ENCODE measurements at places on chromosomes 3 and 15. TPM values are rescaled to one million over a fixed set of nuclear protein-coding genes. Genes with fewer than 3 reads are reported as not detected.

DNA sequence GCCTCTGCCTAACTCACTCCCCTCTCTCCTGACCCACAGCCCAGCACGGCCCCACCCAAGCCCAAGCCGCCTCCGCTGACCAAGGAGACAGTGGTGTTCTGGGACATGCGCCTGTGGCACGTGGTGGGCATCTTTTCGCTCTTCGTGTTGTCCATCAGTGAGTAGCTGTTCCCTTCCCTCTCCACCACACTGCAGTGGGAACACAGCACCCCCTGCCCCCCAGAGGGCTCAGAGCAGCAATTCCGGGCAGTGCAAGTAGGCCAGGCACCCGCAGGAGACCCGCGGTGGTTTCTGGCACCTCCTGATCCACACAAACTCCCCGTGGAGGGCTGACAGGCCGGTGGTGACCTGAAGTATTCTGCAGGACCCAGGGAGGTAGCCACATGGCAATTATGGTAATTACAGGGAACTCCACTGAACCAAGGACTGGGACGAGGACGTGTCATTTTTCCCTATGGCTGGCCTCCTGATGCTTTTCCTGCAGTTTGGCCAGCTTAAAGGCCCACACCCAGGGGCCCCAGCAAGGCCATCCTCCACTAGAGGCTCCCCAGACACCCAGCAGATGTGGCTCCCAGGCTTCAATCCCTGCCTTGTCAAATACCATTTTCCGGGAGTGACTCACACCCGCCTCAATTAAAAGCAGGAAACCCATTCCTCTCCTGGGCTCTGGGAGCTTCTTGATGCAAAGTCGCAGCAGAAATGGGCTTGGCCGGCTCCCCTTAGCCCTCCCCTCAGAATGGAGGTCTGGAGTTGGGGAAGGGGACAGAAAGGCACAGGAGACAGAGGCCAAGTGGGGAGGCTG, 4.8 kb downstream of the TMIE start:
- H3K36me3 ChIP-seq, result no peaks in the 10 kb centered on the region
- H3K27ac ChIP-seq, result no peak overlapping the region
- no peak for DNase-seq
- no peaks in the 10 kb centered on the region for H3K27me3 ChIP-seq
- no peak overlapping the region for H3K4me3 ChIP-seq
- peaks cover 8% of the 10 kb centered on the region for H3K4me1 ChIP-seq

GRCh38 chr15:25790000-25790660, 73.0 kb downstream of the ATP10A start:
- no peaks in the 10 kb centered on the region for H3K27me3 ChIP-seq
- no peak overlapping the region for H3K27ac ChIP-seq
- peak; percentile 26 for DNase-seq
- H3K36me3 ChIP-seq, result no peaks in the 10 kb centered on the region

- no peak overlapping the region for H3K27ac ChIP-seq
- H3K27me3 ChIP-seq, result no peaks in the 10 kb centered on the region
- no peak overlapping the region for H3K4me3 ChIP-seq
- no peaks in the 10 kb centered on the region for H3K4me1 ChIP-seq
- H3K36me3 ChIP-seq, result no peaks in the 10 kb centered on the region
These were observed 83.2 kb upstream of the ADAMTSL3 start for GRCh38 chr15:83570756-83571155.

- H3K4me1 ChIP-seq, result no peaks in the 10 kb centered on the region
- H3K36me3 ChIP-seq, result no peaks in the 10 kb centered on the region
- DNase-seq, result no peak
- no peak overlapping the region for H3K4me3 ChIP-seq
- H3K27ac ChIP-seq, result no peak overlapping the region
These were observed 97.4 kb downstream of the WNT7A start for GRCh38 chr3:13782501-13782900.

DNA sequence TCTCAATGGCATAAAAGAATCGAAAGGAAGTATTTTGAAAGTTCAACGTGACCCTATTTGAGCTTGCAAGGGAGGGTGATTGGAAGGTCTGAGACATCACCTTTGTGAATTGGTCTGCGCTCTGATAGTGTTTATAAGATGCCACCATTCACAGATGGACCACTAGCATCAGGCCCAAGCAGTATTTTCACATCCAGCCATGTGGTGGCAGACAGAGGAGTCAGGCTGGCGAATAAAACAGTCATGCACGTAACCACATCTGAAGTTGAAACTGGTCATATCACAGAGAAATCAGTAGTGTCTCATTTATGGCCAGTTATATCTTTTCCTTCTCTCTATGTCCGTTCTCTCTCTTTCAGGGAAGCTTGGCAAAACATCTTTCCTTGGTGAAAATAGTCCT, 170.1 kb upstream of the ONECUT1 start:
- H3K27ac ChIP-seq, result no peak overlapping the region
- no peak for DNase-seq
- no peaks in the 10 kb centered on the region for H3K27me3 ChIP-seq
- H3K4me3 ChIP-seq, result no peak overlapping the region
- H3K36me3 ChIP-seq, result no peaks in the 10 kb centered on the region
- no peaks in the 10 kb centered on the region for H3K4me1 ChIP-seq

GRCh38 chr15:63596676-63597037, 530 bp upstream of the FBXL22 start:
- no peak for DNase-seq
- H3K4me3 ChIP-seq, result no peak overlapping the region
- H3K27ac ChIP-seq, result no peak overlapping the region
- H3K36me3 ChIP-seq, result peaks cover 17% of the 10 kb centered on the region
- H3K27me3 ChIP-seq, result no peaks in the 10 kb centered on the region
- peaks cover 23% of the 10 kb centered on the region for H3K4me1 ChIP-seq

GRCh38 chr3:128175768-128176167, 22.5 kb downstream of the EEFSEC start:
- no peak overlapping the region for H3K4me3 ChIP-seq
- H3K36me3 ChIP-seq, result no peaks in the 10 kb centered on the region
- H3K4me1 ChIP-seq, result no peaks in the 10 kb centered on the region

DNA sequence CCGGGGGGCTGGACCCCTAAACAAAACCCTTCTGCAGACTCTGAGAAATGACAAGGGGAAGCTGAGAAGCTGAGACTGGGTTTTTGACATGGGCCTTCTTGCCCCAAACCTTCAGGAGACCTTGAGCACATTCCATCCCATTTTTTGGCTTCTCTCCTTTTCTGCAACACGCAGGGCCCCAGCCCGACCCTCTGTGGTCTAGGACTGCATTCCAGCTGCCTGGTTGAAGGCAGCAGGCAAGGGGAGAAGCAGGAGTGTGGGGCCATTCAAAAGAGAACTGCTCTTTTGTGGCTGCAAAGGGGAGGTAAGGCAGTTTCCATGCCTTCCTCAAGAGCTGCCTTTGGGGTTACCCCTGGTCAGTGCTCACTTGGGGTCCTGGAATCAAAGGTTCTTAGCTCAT, 263.0 kb downstream of the TLE3 start:
- no peaks in the 10 kb centered on the region for H3K36me3 ChIP-seq
- H3K4me3 ChIP-seq, result no peak overlapping the region
- no peaks in the 10 kb centered on the region for H3K27me3 ChIP-seq

GRCh38 chr3:177377166-177377565, 179.9 kb upstream of the TBL1XR1 start:
- no peaks in the 10 kb centered on the region for H3K36me3 ChIP-seq
- no peak overlapping the region for H3K4me3 ChIP-seq
- DNase-seq, result no peak
- H3K27ac ChIP-seq, result no peak overlapping the region
- no peaks in the 10 kb centered on the region for H3K4me1 ChIP-seq
- H3K27me3 ChIP-seq, result no peaks in the 10 kb centered on the region

DNA sequence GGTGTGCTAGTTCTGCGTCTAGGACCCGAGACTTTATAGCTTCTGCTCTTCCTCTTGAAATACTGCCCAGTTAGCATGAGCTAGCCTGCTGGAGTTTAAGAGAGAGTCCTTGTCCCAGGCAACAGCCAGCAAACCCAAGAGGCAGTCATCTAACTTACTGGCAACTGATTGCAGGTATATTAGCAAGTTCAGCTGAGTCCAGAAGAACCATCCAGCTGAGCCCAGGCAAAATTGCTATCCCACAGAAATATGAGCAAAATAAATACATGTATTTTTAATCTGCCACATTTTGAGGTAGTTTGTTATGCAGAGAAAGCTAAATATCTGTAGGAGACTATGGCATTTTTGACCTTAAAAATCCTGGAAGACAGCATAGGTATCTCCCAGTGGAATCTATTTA, 174.4 kb upstream of the CMC1 start:
- no peak for DNase-seq
- no peak overlapping the region for H3K27ac ChIP-seq
- no peak overlapping the region for H3K4me3 ChIP-seq
- H3K4me1 ChIP-seq, result no peaks in the 10 kb centered on the region
- H3K36me3 ChIP-seq, result no peaks in the 10 kb centered on the region

DNA sequence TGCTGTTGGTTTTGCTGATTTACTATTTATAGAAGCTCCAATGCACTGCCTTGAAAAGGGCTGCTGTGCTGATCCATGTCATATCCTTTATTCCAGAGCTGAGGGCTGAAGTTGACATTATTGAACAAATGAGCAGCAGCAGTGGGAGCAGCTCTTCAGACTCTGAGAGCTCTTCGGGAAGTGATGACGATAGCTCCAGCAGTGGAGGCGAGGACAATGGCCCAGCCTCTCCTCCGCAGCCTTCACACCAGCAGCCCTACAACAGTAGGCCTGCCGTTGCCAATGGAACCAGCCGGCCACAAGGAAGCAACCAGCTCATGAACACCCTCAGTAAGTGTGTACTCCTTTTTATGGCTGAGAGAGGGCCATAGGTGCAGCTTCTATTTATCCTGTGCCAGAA, 8.8 kb downstream of the EAF1 start:
- no peaks in the 10 kb centered on the region for H3K27me3 ChIP-seq
- no peak for DNase-seq
- peaks cover 4% of the 10 kb centered on the region for H3K4me1 ChIP-seq
- H3K36me3 ChIP-seq, result peaks cover 94% of the 10 kb centered on the region
- H3K27ac ChIP-seq, result no peak overlapping the region
- no peak overlapping the region for H3K4me3 ChIP-seq

DNA sequence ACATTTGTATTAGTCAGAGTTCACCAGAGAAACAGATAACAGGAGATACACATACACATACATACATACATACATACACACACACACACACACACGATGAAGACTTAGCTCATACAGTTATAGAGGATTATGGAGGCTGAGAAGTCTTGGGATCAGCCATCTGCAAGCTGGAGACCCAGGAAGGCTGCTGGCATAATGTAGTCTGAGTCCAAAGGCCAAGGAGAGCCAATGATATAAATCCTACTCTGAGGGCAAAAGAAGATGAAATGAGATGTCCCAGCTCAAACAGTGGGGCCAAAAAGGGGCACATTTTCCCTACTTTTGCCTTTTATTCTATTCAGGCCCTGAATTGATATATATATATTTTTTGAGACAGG, 6.4 kb upstream of the TTC14 start:
- H3K27ac ChIP-seq, result no peak overlapping the region
- no peak for DNase-seq
- no peaks in the 10 kb centered on the region for H3K36me3 ChIP-seq
- H3K4me3 ChIP-seq, result no peak overlapping the region
- H3K27me3 ChIP-seq, result peaks cover 24% of the 10 kb centered on the region
- no peaks in the 10 kb centered on the region for H3K4me1 ChIP-seq

- no peak overlapping the region for H3K27ac ChIP-seq
- no peaks in the 10 kb centered on the region for H3K36me3 ChIP-seq
- H3K4me1 ChIP-seq, result peaks cover 6% of the 10 kb centered on the region
- H3K4me3 ChIP-seq, result no peak overlapping the region
These were observed 39.4 kb upstream of the TBL1XR1 start for GRCh38 chr3:177236704-177237103.

GRCh38 chr3:113626503-113627371, 69.7 kb downstream of the USF3 start:
- H3K27ac ChIP-seq, result no peak overlapping the region
- H3K4me1 ChIP-seq, result no peaks in the 10 kb centered on the region
- no peak overlapping the region for H3K4me3 ChIP-seq
- no peak for DNase-seq
- H3K27me3 ChIP-seq, result no peaks in the 10 kb centered on the region
- H3K36me3 ChIP-seq, result peaks cover 72% of the 10 kb centered on the region

DNA sequence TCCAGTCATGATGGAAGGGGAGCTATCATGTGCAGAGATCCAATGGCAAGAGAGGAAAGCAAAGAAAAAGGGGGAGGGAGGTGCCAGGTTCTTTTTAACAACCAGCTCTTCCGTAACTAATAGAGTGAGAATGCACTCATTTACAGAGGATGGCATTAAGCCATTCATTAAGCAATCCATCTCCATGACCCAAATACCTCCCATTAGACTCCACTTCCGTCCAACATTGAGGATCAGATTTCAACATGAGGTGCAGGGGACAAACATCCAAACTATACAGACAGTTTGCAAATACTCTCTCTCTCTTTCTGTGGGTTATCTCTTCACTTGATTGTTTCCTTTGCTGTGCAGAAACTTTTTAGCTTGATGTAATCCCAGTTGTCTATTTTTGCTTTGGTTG, 21.2 kb downstream of the ZDHHC23 start:
- H3K27me3 ChIP-seq, result no peaks in the 10 kb centered on the region
- DNase-seq, result no peak
- no peak overlapping the region for H3K4me3 ChIP-seq
- H3K4me1 ChIP-seq, result no peaks in the 10 kb centered on the region
- no peak overlapping the region for H3K27ac ChIP-seq

DNA sequence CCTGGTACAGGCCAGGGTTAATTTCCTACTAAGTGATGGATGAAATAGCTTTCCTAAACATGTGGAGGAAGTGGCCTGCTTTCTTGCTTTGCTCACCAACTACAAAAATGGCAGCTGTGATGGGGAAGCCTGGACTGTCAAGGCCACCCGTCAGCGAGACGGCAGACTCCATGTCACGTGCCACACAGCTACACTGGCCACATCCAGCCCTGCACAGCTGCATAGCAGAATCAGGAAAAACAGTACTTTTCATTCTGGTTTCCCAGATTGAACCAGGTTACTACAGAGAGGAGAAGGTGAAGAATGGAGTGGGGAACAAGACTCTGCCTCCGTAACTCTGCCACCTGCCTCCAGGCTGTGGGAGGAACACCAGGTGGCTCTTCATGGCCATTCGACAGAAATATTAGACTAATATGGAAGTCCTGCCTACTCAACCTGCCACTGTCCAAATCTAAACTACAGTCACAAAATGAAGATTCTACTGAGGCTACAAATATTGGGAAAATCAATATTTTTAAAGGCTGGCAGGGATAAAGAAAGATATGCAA, 174.3 kb downstream of the MAGI1 start:
- no peak overlapping the region for H3K27ac ChIP-seq
- no peaks in the 10 kb centered on the region for H3K36me3 ChIP-seq
- no peak for DNase-seq
- H3K4me3 ChIP-seq, result no peak overlapping the region
- H3K4me1 ChIP-seq, result no peaks in the 10 kb centered on the region
- no peaks in the 10 kb centered on the region for H3K27me3 ChIP-seq

Gene COMMD4
- total RNA-seq, result 30.3 TPM

Gene NPAP1
- not detected for total RNA-seq

Gene ZBTB20
- 58.2 TPM for total RNA-seq

Gene CA12
- not detected for total RNA-seq

Gene RAD51
- total RNA-seq, result 5.5 TPM

Gene KIF7
- total RNA-seq, result 0.12 TPM

Gene LMAN1L
- not detected for total RNA-seq

Gene EIF4G1
- total RNA-seq, result 182 TPM

Gene DZIP3
- total RNA-seq, result 14.9 TPM

Gene SHF
- 3.3 TPM for total RNA-seq

Gene WDR93
- not detected for total RNA-seq
